ENCODE measurements at places on chromosomes 3 and 15.

DNA sequence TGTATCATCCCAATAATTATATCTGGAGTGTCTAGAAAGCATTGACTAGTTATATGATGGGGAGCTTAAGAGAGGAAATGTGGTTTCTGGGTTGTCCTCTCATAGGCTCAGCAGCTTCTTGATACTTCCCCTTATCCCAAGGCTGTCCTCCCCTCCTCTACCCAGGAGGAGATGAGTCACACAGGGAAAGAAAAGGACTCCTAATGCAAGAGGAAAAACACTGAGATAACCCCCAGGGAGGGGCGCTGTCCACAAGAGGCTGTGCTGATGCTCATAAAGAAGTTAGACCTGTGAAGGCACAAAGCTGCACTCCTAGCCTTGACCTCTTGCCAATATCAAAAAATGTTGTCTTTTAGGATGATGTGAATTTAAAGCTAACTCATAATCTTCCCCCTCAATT lies 28.8 kb upstream of the GYG1 start:
- DNase-seq: peak; percentile 88

DNA sequence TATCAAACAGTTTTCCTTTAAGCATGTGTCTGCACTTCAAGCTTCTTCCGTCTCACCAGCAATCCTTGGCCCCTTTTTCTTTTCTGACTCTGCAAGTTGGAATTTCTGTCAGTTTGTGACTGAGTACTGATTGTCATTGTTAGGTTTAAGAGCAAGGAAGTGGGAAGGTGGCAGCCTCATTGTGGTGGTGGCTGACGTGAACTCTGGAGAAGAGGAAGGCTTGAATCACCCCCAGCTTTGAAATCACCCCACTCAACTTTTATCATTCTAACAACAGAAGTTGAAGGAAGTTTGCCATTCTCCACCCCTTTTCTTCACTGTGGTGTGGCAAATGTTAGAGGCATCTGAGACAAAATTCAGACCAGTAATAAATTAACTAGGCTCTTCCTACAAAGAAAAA lies 231.6 kb upstream of the AGTR1 start:
- DNase-seq: peak; percentile 67

DNA sequence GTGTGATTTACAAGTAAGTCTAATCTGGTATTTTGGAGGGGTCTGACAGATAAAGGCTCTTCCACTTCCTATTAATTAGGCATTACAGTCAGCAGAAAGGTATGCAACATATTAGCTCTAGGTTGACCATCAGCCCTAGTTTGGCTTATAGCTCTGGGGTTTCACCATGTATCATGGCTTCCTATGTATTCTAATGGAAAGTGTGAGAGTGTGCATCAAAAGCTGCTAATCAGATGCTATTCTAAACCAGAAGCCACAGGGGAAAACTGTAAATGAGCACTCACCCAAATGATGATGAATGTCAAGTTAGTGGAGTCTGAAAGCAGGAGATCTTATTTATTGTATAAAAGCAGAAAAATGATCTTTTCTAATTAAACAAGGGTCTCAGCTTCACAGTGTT lies 149.2 kb upstream of the MITF start:
- DNase-seq: no peak

DNA sequence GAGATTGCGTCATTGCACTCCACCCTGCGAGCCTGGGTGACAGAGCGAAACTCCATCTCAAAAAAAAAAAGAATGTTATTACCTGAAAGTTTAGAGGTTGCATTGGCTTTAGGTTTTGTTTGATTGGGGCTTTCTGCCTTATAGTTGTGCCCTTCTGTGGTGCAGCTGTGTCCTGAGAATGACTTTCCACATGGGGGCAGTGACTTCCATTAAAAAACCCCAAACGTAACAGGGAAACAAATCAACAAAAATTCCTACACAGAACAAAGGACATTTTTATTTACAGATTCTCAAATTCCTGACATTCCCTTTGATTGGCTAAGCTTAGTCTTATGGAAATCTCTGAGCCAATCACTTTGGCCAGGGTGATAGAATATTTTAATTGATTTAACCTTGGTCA lies 154.1 kb upstream of the GPR149 start:
- DNase-seq: no peak

DNA sequence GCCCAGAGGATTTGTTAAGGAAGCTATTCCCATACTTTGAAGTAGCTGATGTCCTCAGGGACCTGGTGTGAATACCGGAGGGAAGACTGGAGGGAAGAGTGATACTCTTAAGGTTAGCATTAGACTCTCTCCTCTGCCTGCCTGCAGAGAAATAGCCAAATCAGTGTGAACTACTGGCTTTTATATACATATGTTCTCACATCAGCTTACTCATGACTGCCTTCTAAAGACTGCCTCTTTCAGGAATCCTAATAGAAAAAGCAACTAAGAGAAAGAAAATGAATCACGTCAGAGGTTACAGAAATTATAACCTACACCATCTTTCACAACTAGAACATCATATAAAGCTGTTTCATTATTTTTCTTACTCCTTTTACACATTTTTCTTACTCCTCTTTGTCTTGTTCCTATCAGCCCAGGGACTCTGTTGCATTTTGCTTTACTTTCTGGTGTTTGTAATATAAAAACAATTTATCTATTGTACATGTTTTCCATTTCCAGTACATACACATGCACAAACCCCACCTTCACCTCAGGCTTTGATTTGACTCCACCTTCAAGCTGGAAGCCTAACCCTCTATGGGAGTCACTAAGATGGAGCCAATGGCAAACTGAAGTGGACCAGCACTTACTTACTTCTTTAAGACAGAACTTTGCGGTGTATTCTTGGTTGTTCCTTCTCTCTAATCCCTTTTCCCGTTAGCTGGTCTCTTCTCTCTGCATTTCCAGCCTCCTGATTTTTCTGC lies 257.7 kb upstream of the UBE2E1 start:
- no peak for DNase-seq

GRCh38 chr3:123741041-123741511 lies 143.1 kb downstream of the MYLK start:
- peak; percentile 62 for DNase-seq

GRCh38 chr3:40187945-40188344 lies 121.6 kb upstream of the EIF1B start:
- DNase-seq: no peak

DNA sequence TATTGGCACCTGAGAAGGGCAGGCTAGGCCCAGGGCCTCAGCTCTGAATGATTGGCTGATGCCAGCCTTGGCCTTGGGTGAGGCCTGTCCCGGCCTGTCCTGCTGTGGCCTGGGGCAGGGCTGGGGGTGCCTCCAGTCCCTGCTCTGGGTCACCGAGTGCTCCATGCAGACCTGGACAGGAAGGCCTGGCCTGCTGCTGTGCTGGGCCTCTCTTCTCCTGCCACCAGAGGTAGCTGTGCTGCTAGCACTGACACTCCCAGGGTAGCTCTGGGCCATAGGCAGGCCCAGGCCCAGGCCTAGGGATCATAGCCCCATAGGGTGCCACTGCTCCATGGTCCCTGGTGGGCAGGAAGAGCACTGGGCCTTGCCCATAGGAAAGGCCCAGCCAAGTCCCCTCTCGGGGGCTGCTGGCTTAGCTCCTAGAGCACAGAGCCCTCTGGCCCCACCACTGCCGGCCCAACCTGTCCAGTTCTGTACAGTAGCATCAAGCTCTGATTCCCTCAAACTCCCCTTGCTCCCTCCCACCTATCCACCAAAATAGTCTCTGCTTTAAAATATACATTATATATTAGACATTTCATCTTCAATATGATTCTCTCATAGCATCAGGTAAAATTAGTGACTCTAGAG lies 18.2 kb downstream of the ABTB1 start:
- DNase-seq: no peak

GRCh38 chr15:33860754-33861153 lies 107.5 kb upstream of the CHRM5 start:
- DNase-seq: peak; percentile 29

DNA sequence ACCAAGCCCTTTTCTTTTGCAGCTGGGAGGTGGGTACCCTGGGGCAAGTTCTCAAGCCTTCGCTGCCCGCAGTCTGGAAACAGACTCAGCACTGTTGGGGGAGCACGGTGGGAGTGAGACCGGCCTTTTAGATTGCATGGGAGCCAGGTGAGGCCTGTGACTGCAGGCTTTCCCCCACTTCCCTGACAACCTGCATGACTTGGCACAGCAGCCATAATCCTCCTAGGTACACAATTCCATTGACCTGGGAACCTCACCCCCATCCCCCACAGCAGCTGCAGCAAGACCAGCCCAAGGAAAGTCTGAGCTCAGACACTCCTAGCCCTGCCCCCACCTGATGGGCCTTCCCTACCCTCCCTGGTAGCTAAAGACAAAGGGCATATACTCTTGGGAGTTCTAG lies 52.2 kb upstream of the CCDC80 start:
- no peak for DNase-seq

GRCh38 chr3:126510308-126510910 lies 7.2 kb downstream of the UROC1 start:
- DNase-seq: no peak

DNA sequence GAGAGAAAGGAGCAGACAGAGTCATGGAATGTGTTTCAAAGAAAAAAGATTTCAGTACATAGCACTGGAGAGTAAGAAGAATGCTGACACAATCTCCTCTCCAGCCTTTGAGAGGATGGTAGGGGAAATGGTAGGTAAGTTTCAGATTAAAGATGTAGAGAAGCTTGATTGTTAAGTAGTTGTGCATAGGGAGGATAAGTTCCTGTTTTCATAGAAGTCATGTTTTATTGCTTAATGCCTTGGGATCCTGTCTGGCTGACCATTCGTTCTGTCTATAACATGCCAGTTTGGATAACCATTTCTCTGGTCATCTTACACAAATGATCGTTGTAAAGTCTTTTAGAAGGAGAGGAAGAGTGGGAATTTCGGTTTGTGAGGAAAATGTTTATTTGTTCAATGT lies 95.7 kb upstream of the IGSF10 start:
- no peak for DNase-seq

GRCh38 chr3:80010021-80010571 lies 242.3 kb upstream of the ROBO1 start:
- no peak for DNase-seq

GRCh38 chr3:43759297-43759782 lies 68.6 kb downstream of the ABHD5 start:
- DNase-seq: peak; percentile 97

DNA sequence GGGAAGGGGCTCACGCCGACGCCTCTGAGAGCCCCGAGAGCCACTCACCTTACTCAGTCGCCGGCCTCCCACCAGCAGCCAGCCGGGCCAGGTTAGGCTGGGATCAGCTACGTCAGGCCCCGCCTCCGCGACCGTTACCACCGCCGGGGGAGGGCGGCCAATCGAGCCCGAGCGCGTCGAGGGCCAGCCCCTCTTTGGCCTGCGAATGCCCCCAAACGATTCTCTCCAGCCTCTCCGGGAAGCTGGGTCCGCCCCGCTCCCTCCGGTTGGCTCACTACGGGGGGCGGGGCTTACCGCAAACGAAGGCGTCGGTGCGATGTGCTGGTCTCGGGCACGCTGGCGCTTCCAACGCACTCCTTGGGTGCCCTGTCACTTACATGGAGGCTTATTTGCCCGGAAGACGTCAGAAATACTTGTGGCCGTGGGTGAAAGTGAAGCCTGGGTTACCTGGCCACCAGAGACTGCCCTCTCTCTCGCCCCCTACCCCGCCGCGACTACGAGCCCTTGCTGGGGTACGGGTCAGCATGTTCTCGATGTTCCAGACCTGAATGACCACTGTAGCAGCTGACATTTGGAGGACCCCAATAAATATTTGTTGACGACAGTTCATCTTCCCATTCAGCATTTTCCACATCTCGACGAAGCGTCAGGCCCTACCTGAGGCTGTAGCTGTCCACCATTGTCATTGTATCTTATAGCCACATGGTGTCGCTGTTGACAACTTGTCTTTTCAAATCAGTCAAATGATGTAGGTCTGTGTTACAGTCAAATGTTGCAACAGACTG lies at the start of gene CEP70:
TSS of gene CEP70 (minus strand) at position 111 of the 785 bp plus-strand sequence. CDS start 21,333 bp downstream, outside the sequence.
- peak; percentile 96 for DNase-seq

- DNase-seq: no peak
These were observed 74.5 kb upstream of the C15orf61 start for GRCh38 chr15:67446449-67446848.

DNA sequence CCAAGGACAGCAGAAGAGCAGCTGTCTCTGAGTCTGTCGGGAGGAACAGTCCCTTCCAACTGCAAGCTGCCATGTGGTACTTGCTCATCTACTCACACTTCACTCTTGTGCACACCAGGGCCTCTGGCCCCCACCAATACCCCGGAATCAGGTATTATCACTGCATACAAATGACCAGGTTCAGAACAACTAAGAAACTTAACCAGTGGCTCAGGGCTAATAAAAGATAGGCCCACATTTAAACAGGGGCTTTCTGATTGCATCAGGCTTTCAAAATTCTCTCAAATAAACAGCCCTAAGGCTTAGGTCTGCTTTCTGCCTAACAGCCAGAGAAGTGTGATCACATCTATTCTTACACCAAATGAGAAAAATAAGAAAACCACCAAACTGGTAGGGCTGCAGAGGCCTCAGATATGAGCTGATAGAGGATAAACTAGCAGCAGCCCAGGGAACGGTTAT lies 20.7 kb downstream of the CCDC12 start:
- DNase-seq: peak; percentile 46

GRCh38 chr3:156477323-156477722 lies 77.6 kb downstream of the SSR3 start:
- DNase-seq: no peak

- DNase-seq: no peak
These were observed 6.6 kb upstream of the SCAP start for GRCh38 chr3:47482366-47482765.

- DNase-seq: no peak
These were observed 464 bp downstream of the SOX2 start for GRCh38 chr3:181712226-181712552.

GRCh38 chr3:100175637-100176280 lies 61.5 kb upstream of the FILIP1L start:
- no peak for DNase-seq

DNA sequence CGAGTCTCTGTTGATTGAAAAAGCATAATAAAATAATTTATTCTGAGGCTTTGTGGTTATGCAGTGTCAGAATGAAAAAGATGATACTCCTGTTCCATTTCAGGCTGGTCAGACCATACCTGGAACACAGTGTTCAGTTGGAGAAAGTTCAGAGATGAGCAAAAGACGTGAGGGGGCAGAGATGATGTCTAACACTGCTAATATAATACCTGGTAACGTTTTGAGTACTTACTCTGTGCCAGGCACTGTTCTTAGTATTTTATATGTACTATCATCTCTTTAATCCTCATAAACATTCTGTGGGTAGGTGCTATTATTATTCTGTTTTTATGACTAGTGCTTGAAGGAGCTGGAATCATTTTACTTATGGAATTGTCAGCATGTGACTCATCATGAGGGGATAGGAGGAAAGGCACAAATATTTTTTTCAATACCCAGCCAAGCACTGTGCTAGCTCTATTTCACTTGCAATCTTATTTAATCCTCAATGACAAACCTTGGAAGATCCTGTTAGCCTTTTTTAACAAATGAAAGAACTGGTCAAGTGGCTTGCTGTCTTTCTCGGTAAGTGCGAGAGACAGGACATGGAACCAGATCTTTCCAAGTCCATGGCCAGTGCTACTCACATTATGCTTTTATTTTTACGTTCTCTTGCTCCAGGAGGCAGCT lies 31.8 kb downstream of the IQGAP1 start:
- DNase-seq: peak; percentile 83
